ENCODE measurements at places on chromosomes 1 and 21.

DNA sequence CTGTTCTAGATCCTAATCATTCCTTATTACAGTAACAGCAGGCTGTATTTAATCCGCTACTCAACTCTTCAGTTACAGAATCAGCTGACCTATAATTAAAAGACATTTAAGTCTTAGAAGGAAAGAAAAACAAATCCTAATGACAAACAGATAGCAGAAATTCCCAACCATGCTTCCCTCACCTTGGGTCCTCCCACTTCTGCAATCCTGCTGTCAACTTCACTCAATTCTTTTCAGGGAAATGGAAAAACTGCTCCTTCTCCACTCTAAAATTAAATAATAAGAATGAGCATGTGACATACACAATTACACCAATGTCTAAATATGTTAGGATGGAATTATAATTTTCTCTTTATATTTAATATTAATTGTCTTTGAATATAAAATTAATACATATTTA, 182.6 kb upstream of the LYPLAL1 start:
- no peak for DNase-seq

DNA sequence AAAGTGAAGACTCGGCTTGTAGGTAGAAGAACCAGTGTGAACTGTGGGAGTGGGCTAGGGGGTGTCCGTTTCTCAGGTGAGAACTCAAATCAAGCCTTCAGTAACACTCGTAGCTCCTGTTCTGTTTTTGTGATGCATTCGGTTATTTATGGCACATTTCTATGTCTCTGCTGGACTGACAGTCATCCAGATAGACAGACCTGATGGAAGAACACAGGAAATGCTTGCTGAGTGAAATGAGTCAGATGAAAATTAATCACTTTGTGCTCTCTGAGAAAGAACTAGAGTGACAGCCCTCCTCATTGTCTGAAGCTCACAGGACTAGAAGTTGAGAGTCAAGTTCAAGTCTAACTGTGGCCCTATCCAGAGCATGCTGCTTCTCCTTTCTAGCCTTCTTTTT, 360.1 kb upstream of the PLXNA2 start:
- DNase-seq, result no peak

GRCh38 chr1:207062058-207062457, 9.0 kb downstream of the PFKFB2 start:
- no peak for DNase-seq

- DNase-seq, result no peak
These were observed 44.3 kb downstream of the C8A start for GRCh38 chr1:56898879-56899278.

DNA sequence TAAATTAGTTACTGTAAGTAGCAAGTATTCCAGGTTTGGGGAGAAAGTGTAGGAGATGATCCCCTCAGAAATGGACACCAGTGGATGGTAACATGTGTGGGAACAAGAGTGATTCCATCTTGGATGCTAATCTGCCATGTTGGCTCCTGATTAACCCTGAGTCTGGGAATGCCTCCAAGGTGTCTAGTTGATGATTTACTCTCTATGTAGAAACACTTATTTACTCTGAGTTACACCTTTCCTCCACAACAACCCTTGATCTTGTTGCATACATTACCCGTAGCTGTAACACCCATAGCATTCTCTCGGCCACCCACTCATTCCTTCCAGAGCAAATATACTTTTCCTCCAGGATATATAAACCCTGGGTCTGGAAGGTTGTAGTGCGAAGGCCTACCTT, 315.9 kb upstream of the GREM2 start:
- no peak for DNase-seq

- DNase-seq, result peak; percentile 9
These were observed 15.7 kb upstream of the EDEM3 start for GRCh38 chr1:184770181-184770979.

DNA sequence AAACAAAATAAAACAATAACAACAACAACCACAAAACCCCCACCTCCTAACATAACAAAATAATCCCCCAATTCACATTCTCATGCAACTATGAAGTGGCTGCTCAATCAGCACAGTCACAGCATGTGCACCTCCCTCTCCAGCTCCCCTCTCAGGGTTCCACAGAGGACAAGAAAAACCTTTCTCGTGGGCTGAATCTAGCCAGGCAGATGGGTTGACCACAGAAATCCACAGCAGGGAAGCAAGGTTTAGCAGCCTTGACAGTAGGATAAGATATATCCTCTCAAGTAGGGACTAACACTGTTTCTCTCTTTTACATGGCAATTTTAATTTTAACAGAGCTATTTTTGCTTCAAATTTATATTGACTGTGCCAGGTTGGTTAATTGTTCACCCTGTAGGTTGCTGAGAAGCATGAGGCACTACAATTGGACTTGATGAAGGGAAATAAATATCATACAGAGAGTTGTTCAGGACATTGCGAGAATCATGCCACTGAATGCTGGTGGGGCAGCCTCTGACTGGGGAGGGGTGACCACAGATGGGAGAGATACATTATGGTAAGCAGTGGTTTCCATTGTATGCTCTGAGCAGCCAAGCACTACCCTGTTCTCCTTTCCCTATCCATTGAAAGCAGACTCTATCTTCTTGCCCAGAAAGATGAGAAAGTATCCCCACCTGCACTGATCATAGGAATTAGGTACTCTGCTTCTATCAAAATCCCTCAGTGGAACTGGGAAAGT, 535.1 kb downstream of the DPYD start:
- no peak for DNase-seq

- no peak for DNase-seq
These were observed 39.6 kb downstream of the UCHL5 start for GRCh38 chr1:193019442-193020026.

- DNase-seq, result no peak
These were observed 4.1 kb downstream of the CAMK2N1 start for GRCh38 chr1:20481643-20482498.

DNA sequence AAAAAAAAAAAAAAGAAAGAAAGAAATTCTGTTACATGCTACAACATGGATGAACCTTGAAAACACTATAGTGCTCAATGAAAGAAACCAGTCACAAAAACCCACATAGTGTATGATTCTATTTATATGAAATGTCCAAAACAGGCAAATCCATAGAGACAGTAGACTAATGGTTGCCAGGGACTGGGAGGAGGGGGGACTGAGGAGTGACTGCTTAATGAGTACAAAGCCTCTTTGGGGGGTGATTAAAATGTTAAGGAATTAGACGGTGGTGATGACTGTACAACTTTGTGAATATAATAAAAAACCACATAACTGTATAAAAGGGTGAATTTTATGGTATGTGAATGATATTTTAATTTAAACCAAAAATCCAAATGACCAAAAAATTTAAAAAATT, 116.0 kb upstream of the GUCA2B start:
- no peak for DNase-seq
